Esophagus squamous epithelium (tissue), 5 donors: ENCODE measurements at places on chromosomes 3 and 15. TPM values are rescaled to one million over a fixed set of nuclear protein-coding genes. Genes with fewer than 3 reads are reported as not detected.

DNA sequence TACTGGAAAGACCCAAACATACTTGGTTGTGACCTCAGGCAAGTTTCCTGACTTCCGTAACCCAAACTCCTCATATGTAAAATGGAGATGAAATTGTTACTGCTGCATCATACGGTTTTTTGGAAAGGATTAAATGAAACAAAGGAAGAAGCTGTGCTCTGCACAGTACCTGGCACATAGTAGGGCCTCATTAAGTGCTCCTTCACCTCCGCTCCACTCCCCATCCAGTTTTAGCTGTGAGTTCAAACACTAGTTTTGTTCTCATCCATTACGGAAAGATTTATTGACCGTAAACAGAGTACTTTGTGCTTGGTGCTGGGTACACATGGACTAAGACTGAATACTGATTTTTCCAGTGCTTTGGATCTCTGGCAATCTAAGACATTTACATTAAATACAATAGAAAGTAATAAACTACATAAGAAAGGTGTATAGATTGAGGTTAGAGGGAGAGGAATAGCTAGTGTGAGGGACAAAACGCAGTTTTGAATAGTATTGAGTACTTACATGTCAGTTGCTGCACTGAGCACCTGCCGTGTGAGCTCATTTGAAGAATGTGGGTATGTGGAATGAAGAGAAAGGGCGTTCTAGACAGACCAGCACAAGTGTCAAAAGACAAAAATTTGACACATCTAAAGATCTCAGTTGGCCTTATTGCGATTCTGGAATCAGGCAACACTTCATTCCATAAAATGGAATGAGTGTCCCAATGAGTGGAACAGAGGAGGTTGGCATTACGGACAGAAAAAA, 594 bp upstream of the ICE2 start:
- H3K4me3 ChIP-seq, result peak overlapping the region; percentile 97
- H3K27me3 ChIP-seq, result no peaks in the 10 kb centered on the region
- no peaks in the 10 kb centered on the region for H3K36me3 ChIP-seq
- DNase-seq, result no peak
- H3K4me1 ChIP-seq, result peaks cover 29% of the 10 kb centered on the region

- DNase-seq, result no peak
- H3K4me1 ChIP-seq, result peaks cover 23% of the 10 kb centered on the region
- H3K36me3 ChIP-seq, result no peaks in the 10 kb centered on the region
- peaks cover 6% of the 10 kb centered on the region for H3K27me3 ChIP-seq
These were observed 78.7 kb downstream of the TMEM266 start for GRCh38 chr15:76138436-76138835.

DNA sequence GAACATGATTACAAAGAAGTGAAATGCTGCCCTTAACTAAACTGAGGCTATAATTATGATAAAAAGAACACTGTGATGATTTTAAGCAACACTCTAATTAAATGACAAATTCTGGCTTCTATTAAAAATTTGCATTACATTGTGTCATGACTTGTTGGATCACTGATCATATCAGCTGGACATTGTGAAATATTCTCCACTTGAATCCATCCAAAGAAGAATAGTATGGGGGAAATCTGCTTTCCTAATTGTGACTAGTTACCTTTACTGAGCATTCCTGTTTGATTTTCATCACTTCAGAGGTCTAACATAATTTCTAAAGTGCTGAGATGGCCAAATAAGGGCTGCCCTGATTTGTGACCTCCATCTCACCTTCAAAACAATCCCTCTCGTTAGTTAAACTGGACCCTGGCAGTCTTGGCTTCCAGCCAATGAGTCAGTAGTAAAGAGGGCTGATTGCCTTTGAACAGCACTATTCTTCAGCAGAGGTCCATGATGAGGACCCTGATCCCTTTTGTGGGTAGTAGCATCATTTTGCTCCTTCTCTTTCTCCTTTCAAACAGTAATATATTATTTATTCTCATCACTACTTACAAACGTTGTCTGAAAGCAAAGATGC, 53.5 kb upstream of the LEKR1 start:
- H3K36me3 ChIP-seq, result no peaks in the 10 kb centered on the region
- DNase-seq, result no peak
- H3K4me1 ChIP-seq, result peaks cover 20% of the 10 kb centered on the region
- H3K27ac ChIP-seq, result no peak overlapping the region
- H3K4me3 ChIP-seq, result no peak overlapping the region

DNA sequence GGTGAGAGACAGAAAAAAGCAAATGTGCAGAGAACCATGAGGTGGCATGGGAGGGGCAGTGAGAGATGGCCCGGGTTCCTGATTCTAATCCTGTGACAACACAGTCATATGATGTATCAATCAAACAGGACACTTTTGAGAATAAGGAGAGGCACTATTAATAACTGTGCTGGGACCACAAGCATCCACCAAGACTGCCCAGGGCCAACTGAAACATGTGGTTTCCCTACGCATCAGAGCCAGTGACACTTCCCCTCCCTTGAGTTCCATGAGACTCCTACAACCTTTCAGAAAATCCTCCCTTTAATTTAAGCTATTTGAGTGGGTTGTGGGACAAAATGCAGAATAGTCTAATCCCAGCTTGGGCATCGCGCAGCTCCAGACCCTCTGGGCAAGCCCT, 17.4 kb downstream of the SH3BP5 start:
- H3K36me3 ChIP-seq, result no peaks in the 10 kb centered on the region
- H3K27ac ChIP-seq, result peak overlapping the region; percentile 3
- no peak overlapping the region for H3K4me3 ChIP-seq
- H3K4me1 ChIP-seq, result peaks cover 33% of the 10 kb centered on the region
- H3K27me3 ChIP-seq, result no peaks in the 10 kb centered on the region

- no peak for DNase-seq
- H3K4me3 ChIP-seq, result no peak overlapping the region
- H3K36me3 ChIP-seq, result no peaks in the 10 kb centered on the region
These were observed 82.3 kb downstream of the ST6GAL1 start for GRCh38 chr3:187012609-187013051.

- peaks cover 3% of the 10 kb centered on the region for H3K4me1 ChIP-seq
- DNase-seq, result no peak
- no peak overlapping the region for H3K4me3 ChIP-seq
- H3K27ac ChIP-seq, result no peak overlapping the region
- H3K27me3 ChIP-seq, result no peaks in the 10 kb centered on the region
- H3K36me3 ChIP-seq, result no peaks in the 10 kb centered on the region
These were observed 37.4 kb downstream of the RBMS3 start for GRCh38 chr3:29318251-29318650.

- DNase-seq, result no peak
- no peaks in the 10 kb centered on the region for H3K36me3 ChIP-seq
- H3K4me3 ChIP-seq, result no peak overlapping the region
These were observed 491.7 kb upstream of the AGTR1 start for GRCh38 chr3:148205977-148206376.

DNA sequence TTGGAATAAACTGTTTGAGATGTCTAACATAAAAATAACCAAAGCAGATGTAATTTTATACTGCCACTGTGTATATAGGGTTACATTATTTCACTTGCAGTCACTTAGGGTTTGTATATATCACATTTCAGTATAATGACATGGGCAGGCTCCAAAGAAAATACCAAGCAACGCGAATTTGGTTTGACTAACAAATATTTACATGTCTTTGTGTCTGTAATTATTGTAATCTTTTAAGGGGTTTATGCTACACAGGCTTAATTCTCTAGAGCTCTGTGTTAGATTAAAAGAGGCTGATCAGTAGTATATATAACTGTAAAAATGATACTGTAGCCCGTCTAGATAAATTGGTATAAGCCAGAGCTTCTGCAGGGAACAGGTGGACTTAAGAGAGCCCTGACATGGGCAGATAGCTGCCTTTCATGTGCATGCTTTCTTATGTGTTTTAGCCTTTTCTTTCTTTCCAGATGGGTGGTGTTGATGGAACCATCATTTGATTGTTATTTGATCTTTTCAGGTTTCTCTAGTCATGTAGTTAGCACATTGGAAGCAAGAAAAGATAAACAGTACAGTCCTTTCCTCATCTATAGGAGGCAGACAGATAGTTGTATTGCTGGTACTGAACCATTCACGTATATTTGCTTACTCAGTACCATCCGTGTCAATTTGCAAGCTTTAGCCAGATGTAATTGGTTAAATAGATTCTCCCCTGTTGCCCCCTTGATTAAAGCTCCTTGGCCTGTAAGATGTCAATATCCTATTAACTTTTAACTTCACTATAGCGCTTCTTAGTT, 86.1 kb downstream of the GALK2 start:
- H3K4me3 ChIP-seq, result no peak overlapping the region
- H3K36me3 ChIP-seq, result no peaks in the 10 kb centered on the region
- peaks cover 4% of the 10 kb centered on the region for H3K4me1 ChIP-seq
- no peak for DNase-seq
- H3K27ac ChIP-seq, result no peak overlapping the region
- H3K27me3 ChIP-seq, result no peaks in the 10 kb centered on the region

GRCh38 chr3:133803469-133803868, 2.1 kb upstream of the SRPRB start:
- H3K36me3 ChIP-seq, result no peaks in the 10 kb centered on the region
- peaks cover 10% of the 10 kb centered on the region for H3K4me1 ChIP-seq
- no peaks in the 10 kb centered on the region for H3K27me3 ChIP-seq
- DNase-seq, result no peak
- no peak overlapping the region for H3K27ac ChIP-seq
- H3K4me3 ChIP-seq, result no peak overlapping the region

DNA sequence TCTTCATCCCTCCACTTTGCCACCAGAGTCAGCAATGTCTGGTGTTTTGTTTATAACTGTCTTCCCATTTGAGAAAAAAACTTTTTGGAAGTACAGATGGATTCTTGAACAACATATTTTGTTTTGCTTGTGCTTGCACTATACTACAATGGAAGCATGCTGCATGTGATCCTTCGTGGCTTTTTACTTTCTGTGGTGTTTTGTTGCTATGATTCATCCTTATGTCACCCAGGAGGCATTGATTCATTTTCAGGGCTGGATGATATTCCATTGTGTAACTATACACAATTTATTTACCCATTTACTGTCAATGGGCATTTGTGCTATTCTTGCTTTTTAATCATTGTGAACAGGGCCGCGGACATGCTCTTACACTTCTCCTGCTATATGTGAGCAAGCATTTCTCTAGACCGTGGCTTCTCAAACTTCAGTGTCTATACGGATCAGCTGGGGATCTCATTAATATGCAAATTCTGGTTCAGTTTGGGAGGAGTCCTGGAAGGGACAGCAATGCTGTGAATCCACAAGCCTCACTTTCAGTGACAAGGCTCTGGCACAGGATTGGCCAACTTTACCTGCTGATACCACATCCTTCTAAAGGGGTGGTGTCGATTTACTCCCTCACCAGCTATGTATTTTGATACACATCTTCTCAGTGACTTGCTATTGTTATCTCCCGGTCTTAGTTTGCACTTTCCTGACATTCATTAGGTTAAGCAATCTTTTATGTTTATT, 65.9 kb downstream of the POLR2M start:
- DNase-seq, result no peak
- H3K4me3 ChIP-seq, result no peak overlapping the region
- H3K27ac ChIP-seq, result no peak overlapping the region
- no peaks in the 10 kb centered on the region for H3K36me3 ChIP-seq
- no peaks in the 10 kb centered on the region for H3K27me3 ChIP-seq
- H3K4me1 ChIP-seq, result no peaks in the 10 kb centered on the region

DNA sequence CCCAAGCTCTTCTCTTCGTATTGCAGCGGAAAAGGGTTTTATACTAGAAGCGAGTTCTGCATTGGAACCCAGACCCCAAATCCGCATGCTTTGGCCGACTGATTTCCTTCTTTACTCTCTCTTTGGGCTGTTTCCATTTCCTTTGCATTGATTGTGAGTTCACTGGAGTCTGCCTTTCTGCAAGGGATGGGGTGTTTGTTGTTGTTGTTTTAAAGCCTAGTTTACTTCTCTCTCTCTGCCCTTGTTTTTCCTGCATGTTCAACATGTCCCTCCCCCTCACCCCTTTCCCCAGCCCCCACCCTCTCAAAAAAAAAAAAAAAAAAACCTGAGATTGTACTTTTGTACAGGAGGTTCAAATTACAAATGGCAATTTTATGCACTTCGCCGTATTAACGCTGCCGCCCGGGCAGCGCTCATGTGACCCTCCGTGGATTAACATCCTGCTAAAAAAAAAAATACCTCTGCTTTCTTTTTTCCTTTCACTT, 2.2 kb downstream of the NR2F2 start:
- no peaks in the 10 kb centered on the region for H3K4me1 ChIP-seq
- H3K36me3 ChIP-seq, result no peaks in the 10 kb centered on the region
- H3K27me3 ChIP-seq, result peaks cover 57% of the 10 kb centered on the region
- H3K4me3 ChIP-seq, result peak overlapping the region; percentile 73

- H3K36me3 ChIP-seq, result peaks cover 8% of the 10 kb centered on the region
- no peaks in the 10 kb centered on the region for H3K27me3 ChIP-seq
- no peak overlapping the region for H3K27ac ChIP-seq
- H3K4me3 ChIP-seq, result no peak overlapping the region
- no peaks in the 10 kb centered on the region for H3K4me1 ChIP-seq
- DNase-seq, result no peak
These were observed 20.9 kb downstream of the VPS8 start for GRCh38 chr3:184832903-184833302.

DNA sequence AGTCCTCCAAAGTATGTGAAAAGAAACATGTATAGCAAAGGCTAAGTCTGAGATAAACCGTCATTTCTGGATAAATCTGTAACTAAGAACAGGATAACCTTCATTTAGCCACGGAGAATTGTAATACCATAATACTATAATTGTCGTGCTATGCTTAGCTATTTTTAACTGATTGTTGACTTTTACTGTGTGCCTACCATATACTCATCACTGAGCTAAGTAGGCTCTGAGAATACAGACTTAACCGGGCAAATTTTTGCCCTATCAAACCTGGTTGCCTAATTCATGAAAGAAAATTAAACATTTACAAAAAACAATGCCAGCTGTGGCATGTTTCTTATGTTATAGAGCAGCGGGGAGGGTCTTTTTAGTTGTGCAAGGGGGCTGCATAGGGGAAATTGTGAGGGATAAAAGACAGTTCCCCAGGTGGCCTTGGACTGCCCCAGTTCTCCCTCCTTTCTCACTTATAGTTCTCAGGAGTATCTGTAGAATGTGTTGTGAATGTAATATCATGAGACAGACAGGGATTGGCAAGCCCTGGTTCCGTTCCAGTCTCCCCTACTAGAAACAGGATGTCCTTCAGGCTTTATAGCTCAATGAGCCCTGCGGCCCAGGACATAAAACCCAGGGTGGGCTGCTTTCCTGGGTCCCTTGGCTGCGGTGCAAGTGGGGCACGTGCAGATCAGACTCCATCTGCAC, 318.5 kb downstream of the GBE1 start:
- H3K36me3 ChIP-seq, result no peaks in the 10 kb centered on the region
- no peak overlapping the region for H3K4me3 ChIP-seq
- no peaks in the 10 kb centered on the region for H3K27me3 ChIP-seq
- no peak overlapping the region for H3K27ac ChIP-seq
- no peak for DNase-seq

GRCh38 chr15:51137880-51138430, 43.2 kb upstream of the TNFAIP8L3 start:
- no peak overlapping the region for H3K27ac ChIP-seq
- H3K4me3 ChIP-seq, result no peak overlapping the region
- DNase-seq, result no peak
- no peaks in the 10 kb centered on the region for H3K27me3 ChIP-seq

The SPG21 gene
- 56.9 TPM for total RNA-seq

The KY gene
- total RNA-seq, result 0.19 TPM

The MST1R gene
- 10.1 TPM for total RNA-seq

The KCNMB3 gene
- total RNA-seq, result 1.6 TPM

The DNAJA4 gene
- total RNA-seq, result 7.9 TPM

The LMLN gene
- 4.4 TPM for total RNA-seq

The DUOX1 gene
- 99.2 TPM for total RNA-seq

The FGF12 gene
- 0.18 TPM for total RNA-seq

The CHCHD4 gene
- total RNA-seq, result 16.0 TPM

The MYO5C gene
- 23.3 TPM for total RNA-seq

The CPNE9 gene
- not detected for total RNA-seq

The GLDN gene
- total RNA-seq, result 0.64 TPM
